ENCODE measurements at places on chromosomes 3 and 15. TPM values are rescaled to one million over a fixed set of nuclear protein-coding genes. Genes with fewer than 3 reads are reported as not detected.

- DNase-seq, result no peak
Measured at GRCh38 chr15:35723120-35723847, 177.3 kb upstream of the DPH6 start.

DNA sequence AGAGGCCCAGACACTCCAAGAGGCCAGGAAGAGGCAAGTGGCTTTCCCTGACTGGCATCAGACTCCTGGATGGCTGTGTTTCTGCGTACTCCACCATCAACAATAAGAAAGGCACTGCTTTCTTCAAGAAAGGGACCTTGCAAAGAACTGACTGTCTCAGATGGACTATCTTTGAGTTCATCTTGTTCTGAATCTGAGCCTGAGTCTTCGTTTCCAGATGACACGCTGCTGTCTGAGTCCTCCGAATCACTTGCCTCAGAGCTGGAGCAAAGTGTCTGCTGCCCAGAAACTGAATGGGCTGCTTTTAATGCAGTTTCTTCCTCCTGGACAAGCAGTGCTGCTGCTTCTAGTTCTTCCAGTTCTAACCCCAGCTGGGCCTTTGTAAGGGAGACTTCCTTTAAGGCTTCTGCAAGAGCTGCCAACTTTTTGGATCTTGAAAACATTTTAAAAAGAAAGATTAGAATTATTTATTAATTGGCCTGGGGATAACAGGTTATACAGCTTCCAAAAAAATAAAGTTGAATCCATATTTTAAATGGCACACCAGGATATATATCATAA lies 97.8 kb downstream of the SHQ1 start:
- no peak for DNase-seq

DNA sequence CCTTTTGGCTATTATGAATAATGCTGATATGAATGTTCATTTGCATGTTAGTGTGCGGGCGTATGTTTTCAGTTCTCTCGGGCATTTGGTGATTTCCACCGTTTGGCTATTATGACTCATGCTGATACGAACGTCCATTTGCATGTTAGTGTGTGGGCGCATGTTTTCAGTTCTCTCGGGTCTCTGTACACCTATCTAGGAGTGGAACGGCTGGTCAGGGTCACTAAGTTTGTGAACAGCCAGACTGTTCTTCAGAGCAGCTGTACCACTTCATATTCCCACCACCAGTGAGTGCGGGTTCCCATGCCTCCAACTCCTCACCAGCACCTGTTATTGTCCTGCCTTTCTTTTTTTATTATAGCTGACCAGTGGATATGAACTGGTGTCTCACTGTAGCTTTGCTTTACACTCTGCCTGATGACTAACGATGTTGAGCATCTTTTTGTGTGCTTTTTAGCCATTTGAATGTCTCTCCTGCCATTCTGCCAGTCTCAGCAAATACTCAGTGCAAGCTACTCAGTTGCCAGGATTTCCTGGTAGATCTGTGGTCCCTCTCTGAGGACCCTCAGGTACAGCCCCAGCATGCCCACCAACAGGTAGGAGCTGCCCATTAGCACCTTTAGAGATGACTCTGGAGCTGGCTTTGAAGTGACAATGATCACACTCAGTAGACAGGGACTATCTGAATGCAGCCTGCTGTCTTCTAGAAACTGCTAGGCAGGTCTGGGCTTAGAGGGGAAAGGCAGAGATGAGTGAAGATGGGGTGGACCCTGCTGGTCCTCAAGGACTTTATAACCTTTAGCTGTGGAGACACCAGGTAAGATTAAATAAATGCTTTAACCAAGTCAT lies 141.1 kb downstream of the XXYLT1 start:
- DNase-seq, result no peak

The POPDC2 gene
- 4.6 TPM for total RNA-seq

- no peak for DNase-seq
Measured at GRCh38 chr15:83835479-83835878, 181.6 kb downstream of the ADAMTSL3 start.

The RPS17 gene
- 2,786 TPM for total RNA-seq

DNA sequence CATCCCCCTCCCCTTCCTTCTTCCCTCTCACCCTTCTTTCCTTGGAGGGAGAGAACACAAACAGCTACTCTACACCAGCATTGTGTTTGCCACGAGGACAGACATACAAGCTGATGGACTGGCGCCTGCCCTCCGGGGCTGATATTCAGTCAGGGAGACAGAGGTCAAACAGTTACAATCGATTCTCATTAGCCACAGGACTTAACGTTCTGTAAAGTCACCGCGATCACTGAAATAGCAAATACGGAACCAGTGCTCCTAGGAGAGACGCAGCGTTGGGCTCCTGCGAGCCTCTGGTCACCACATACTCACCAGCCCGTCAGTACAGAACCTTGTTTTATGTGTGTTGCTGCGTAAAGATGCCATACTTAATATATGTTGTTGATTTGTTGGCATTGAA lies 108.8 kb downstream of the LRRK1 start:
- DNase-seq, result no peak

Measured in spinal cord (tissue), 10 donors.